ENCODE measurements at places on chromosomes 4 and X.

DNA sequence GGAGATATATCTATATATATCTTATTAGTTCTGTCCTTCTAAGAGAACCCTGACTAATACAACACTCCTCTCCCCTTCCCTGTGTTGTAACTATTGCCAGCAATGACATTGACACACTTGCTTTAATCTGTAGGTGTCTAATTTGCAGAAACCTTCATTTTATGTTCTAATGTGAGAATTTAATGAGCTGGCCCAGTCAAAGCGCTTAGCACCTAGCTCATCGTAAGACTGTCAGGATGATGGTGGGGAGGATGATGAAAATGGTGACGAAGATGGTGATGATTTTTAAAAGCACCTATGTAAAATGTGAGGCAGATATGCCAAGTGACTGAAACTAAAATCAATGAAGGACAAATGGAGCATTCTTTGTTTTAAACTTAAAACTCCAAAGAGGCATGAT is 183.8 kb downstream of the DHX15 start:
- no peaks in the 10 kb centered on the region for H3K36me3 ChIP-seq
- H3K4me1 ChIP-seq: no peaks in the 10 kb centered on the region
- no peak for DNase-seq
- no peak overlapping the region for H3K4me3 ChIP-seq
- H3K27me3 ChIP-seq: no peaks in the 10 kb centered on the region
- H3K27ac ChIP-seq: no peak overlapping the region

- no peaks in the 10 kb centered on the region for H3K27me3 ChIP-seq
Measured at GRCh38 chrX:115183980-115184379, 5.2 kb upstream of the RBMXL3 start.

- no peaks in the 10 kb centered on the region for H3K36me3 ChIP-seq
- no peak for DNase-seq
- no peak overlapping the region for H3K27ac ChIP-seq
- H3K4me1 ChIP-seq: no peaks in the 10 kb centered on the region
- no peaks in the 10 kb centered on the region for H3K27me3 ChIP-seq
- no peak overlapping the region for H3K4me3 ChIP-seq
Measured at GRCh38 chrX:51836823-51837222, 56.6 kb upstream of the MAGED1 start.

- no peaks in the 10 kb centered on the region for H3K4me1 ChIP-seq
- peaks cover 1% of the 10 kb centered on the region for H3K36me3 ChIP-seq
- no peak overlapping the region for H3K27ac ChIP-seq
- no peak overlapping the region for H3K4me3 ChIP-seq
- no peaks in the 10 kb centered on the region for H3K27me3 ChIP-seq
Measured at GRCh38 chr4:112416464-112416863, 99.5 kb downstream of the NEUROG2 start.

GRCh38 chr4:2042204-2042946 is 16.8 kb upstream of the NAT8L start:
- H3K36me3 ChIP-seq: peaks cover 2% of the 10 kb centered on the region
- no peaks in the 10 kb centered on the region for H3K4me1 ChIP-seq
- peaks cover 21% of the 10 kb centered on the region for H3K27me3 ChIP-seq
- no peak overlapping the region for H3K27ac ChIP-seq
- H3K4me3 ChIP-seq: peak overlapping the region; percentile 74
- no peak for DNase-seq

- no peaks in the 10 kb centered on the region for H3K4me1 ChIP-seq
- no peak for DNase-seq
- no peak overlapping the region for H3K27ac ChIP-seq
- no peaks in the 10 kb centered on the region for H3K36me3 ChIP-seq
Measured at GRCh38 chr4:61500883-61501282, 300.8 kb downstream of the ADGRL3 start.

DNA sequence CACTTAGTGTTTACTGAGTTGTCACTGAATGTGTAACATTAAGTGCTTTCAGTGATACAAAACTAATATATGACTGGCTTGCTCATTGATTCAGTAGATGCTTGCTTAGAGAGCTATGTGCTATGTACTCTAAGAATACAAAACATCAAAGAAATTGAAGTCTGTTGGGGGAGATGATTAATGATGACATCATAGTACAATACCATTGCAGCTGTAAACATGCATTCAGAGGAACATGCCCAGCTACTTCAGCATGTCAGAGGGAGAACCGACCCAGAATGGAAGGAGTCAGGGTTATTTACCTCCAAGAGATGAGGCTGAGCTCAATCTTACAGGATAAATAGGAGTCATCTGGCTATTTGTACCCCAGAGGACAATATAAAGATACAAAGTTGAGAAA is 290.8 kb downstream of the TENM3 start:
- H3K4me3 ChIP-seq: no peak overlapping the region
- H3K4me1 ChIP-seq: peaks cover 2% of the 10 kb centered on the region
- DNase-seq: peak; percentile 74
- no peaks in the 10 kb centered on the region for H3K27me3 ChIP-seq
- no peaks in the 10 kb centered on the region for H3K36me3 ChIP-seq

DNA sequence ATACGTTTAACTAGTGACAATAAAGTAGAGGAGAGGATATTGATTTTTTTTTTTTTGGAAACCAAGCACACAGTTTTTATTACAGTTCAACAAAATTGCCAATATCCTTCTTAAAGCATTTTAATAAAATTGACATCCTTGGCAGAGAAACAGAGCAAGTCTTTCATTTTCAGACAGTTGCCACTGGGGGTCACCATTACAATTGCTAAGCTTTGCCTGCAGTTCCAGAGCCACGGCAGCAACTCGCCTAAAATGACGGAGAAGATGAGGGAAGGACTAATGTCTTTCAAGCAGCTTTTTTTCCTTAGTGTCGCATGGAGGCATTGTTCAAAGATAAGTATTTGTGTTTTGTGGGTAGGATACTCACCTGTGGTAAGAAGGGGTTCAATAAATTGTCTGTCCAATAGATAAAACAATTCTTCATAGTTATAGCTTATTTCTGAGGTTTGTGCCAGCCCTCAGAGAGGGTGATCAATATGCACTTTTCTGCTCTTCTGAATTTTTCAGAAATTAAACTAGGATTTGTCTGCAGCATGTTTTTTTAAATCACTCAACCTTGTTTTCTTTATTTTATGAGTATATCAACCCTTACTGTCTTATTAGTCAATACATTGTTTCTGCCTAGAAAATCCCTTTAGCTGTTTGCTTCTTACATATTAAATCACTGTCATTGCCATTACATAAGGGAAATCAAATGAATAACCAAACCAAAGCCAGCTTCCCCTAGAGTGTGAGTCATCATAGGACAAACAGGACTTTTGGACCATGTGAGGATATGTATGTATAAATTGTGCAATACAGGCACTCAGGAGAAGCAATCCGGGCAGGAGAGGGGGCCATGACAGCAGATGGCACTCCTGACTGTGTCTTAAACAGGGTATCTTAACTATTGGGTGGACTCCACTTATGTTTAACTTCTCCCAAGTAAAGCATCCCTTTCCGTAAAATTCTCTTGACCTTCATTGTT is 508.1 kb upstream of the ARX start:
- no peak overlapping the region for H3K27ac ChIP-seq
- no peaks in the 10 kb centered on the region for H3K27me3 ChIP-seq
- no peaks in the 10 kb centered on the region for H3K4me1 ChIP-seq
- no peaks in the 10 kb centered on the region for H3K36me3 ChIP-seq

- DNase-seq: no peak
- no peaks in the 10 kb centered on the region for H3K27me3 ChIP-seq
- no peak overlapping the region for H3K27ac ChIP-seq
- no peak overlapping the region for H3K4me3 ChIP-seq
- H3K36me3 ChIP-seq: no peaks in the 10 kb centered on the region
- H3K4me1 ChIP-seq: no peaks in the 10 kb centered on the region
Measured at GRCh38 chr4:36039026-36039425, 205.3 kb downstream of the ARAP2 start.

DNA sequence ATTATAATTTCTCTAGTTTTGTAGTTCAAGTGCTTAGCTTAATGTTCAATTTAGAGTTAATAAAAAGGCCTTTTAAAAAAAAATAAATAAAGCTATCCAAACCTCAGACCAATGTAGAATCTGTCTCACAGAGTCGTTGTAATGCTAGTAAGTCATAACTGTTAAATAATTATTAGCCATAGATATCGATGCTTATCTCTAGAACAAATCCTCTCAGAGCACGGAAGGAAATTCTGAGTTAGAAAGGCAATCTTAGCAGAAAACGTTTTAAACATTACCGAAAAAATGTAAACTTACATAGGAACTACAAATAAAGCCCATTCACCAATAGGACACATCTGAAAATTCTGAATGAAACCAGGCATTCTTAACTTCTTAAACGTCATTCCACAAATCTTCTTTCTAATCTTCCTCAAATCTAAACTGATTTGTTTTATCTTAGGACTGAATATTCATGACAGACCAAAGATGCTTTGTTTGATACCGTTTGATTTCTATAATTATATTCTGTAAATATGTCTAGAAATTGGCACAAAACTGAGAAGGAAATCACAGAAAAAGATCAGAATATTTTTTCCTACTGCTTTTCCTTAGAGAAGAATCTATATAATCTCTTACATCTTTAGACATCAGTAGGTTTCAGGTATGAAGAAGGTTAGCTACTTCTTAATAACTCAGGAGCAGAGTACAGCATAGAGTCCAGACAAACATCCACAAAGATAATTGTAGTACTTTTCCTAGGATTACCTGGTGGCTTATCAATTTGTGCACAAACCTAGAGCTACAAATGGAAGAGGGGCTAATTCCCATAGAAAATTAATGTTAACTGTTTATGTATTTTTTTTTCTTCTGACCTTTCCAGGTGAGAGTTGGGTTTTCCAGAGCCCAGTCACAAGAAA is 140.7 kb downstream of the BTC start:
- H3K4me1 ChIP-seq: no peaks in the 10 kb centered on the region
- no peaks in the 10 kb centered on the region for H3K36me3 ChIP-seq
- H3K27me3 ChIP-seq: no peaks in the 10 kb centered on the region
- H3K4me3 ChIP-seq: no peak overlapping the region
- no peak for DNase-seq

DNA sequence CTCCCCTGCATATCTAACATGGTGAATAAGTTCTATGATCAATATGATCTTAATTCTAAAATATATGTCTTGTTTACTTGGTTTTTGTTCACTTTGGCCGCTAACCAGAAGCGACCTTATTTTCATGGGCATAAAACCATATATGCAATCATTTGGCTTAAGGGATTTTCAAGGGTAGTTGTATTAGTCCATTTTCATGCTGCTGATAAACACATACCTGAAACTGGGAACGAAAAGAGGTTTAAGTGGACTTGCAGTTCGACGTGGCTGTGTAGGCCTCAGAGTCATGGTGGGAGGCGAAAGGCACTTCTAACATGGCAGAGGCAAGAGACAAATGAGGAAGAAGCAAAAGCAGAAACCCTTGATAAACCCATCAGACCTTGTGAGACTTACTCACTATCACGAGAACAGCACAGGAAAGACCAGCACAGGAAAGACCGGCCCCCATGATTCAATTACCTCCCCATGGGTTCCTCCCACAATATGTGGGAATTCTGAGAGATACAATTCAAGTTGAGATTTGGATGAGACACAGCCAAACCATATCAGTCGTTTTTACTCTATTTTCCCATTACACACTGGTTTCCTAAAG is 114.3 kb upstream of the CPEB2 start:
- H3K27ac ChIP-seq: no peak overlapping the region
- H3K36me3 ChIP-seq: no peaks in the 10 kb centered on the region
- no peak overlapping the region for H3K4me3 ChIP-seq
- H3K27me3 ChIP-seq: peaks cover 2% of the 10 kb centered on the region

DNA sequence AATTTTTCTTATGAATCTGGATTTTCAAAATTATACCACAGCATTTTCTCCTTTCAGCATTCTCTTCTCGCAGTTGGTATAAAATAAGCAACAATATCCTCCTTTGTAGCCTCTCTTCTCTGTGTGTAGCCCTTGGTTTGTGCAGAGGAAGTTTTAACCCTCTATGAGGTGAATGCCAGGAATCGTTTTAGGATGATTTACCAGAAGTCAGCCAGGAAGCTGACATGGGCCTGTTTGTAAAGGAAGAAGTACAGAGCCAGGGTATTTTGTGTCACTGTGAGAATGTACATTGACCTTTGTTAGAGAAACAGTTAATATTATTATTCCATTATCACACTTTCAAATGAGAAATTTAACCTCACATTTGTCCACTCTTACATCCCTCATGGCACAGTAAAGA is 88.9 kb upstream of the RPL34 start:
- peaks cover 5% of the 10 kb centered on the region for H3K27me3 ChIP-seq
- no peak for DNase-seq
- no peak overlapping the region for H3K4me3 ChIP-seq
- no peaks in the 10 kb centered on the region for H3K36me3 ChIP-seq

DNA sequence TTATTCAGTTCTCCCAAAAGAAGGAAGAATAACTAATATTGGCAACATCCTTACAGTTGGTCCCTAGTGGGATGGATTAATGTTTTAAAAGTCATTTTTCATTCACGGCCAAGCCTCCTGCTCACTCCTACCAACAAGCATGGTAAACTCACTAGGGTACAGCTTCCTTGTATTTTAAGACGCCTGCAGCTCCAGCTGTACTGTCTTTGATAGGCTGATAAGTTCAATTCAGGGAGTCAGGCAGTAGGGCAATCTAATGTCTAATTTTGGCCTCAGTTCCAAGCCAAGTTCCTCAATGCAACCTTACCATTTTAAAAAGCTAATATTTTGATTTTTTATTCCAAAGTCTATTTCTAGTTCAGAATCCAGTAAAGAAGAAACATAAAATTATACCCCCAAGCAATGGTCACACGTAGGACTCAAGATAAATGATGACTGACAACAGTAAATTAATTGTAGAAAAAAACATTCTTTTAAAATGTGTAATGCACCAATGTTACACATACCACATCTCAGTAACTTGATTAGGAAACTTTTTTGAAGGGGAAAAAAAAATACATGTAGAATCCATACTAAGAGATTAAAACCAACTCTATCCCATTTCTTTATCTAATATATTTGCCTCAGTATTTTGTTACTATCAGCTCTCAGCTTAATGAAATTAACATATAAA is 9.3 kb downstream of the LCORL start:
- no peaks in the 10 kb centered on the region for H3K27me3 ChIP-seq
- DNase-seq: no peak
- no peak overlapping the region for H3K27ac ChIP-seq
- H3K4me1 ChIP-seq: peaks cover 6% of the 10 kb centered on the region
- H3K4me3 ChIP-seq: no peak overlapping the region

GRCh38 chr4:112038861-112039260 is 106.4 kb upstream of the FAM241A start:
- H3K4me1 ChIP-seq: no peaks in the 10 kb centered on the region
- no peak overlapping the region for H3K4me3 ChIP-seq
- H3K27me3 ChIP-seq: no peaks in the 10 kb centered on the region
- H3K36me3 ChIP-seq: no peaks in the 10 kb centered on the region
- DNase-seq: peak; percentile 4

DNA sequence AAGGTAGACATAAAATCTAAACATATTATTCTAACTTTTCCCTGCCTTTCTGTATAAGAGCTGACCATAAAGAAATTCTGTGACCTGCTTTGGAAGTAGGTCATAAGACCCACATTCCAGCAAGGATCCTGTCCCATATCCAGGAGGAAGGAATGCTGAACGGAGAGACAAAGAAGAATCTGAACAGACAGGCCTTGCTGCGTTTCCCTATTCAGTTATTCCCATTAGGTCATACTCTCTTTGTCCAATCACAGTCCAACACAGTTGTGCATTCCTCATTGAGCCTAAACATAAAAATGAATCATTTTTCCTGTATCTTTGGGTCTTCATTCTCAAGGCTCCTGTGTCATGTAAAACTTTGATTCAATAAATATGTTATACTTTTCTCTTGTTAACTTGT is 287.6 kb upstream of the TAPT1 start:
- H3K36me3 ChIP-seq: 0 out of 2 replicates have a peak, but pooled peaks cover 3% of the 10 kb centered on the region
- H3K4me1 ChIP-seq: no peaks in the 10 kb centered on the region
- H3K27ac ChIP-seq: no peak overlapping the region
- DNase-seq: peak; percentile 60
- H3K4me3 ChIP-seq: no peak overlapping the region
- no peaks in the 10 kb centered on the region for H3K27me3 ChIP-seq

GRCh38 chr4:101191302-101192098 is 155.8 kb downstream of the PPP3CA start:
- DNase-seq: peak; percentile 92
- H3K27me3 ChIP-seq: no peaks in the 10 kb centered on the region
- H3K27ac ChIP-seq: peak overlapping the region; percentile 26
- H3K4me3 ChIP-seq: no peak overlapping the region

Data from IMR-90 (cell line).